ENCODE measurements at places on chromosomes 1 and 21.

GRCh38 chr1:28096210-28097099, 8.0 kb upstream of the EYA3 start:
- no peaks in the 10 kb centered on the region for H3K36me3 ChIP-seq
- peaks cover 8% of the 10 kb centered on the region for H3K4me1 ChIP-seq
- no peak overlapping the region for H3K4me3 ChIP-seq

DNA sequence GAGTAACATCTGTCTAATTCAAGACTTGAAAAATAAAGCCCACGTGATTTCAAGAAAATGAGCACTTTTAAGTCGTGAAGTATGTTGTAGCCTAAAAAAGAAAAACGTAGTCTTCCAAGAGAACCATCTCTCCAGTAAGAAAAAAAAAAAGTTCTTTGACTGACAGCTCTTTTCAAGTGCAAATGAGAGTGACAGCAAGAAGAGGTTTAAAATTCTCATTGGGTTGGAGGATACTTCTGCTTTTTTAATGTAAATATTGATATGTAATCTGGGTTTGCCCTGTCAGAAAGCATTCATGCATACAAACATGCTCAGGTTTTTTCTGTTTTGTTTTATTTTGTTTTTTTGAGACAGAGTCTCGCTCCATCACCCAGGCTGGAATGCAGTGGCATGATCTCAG, 32.3 kb upstream of the PRDM2 start:
- no peak overlapping the region for H3K4me3 ChIP-seq
- H3K36me3 ChIP-seq: no peaks in the 10 kb centered on the region
- H3K27me3 ChIP-seq: no peaks in the 10 kb centered on the region
- H3K27ac ChIP-seq: no peak overlapping the region

- no peaks in the 10 kb centered on the region for H3K4me1 ChIP-seq
- H3K4me3 ChIP-seq: no peak overlapping the region
- DNase-seq: no peak
- H3K27me3 ChIP-seq: no peaks in the 10 kb centered on the region
- no peak overlapping the region for H3K27ac ChIP-seq
Observed at GRCh38 chr1:92096317-92096716, 16.2 kb downstream of the BTBD8 start.

- no peak overlapping the region for H3K27ac ChIP-seq
- no peaks in the 10 kb centered on the region for H3K27me3 ChIP-seq
- H3K36me3 ChIP-seq: peaks cover 22% of the 10 kb centered on the region
- H3K4me1 ChIP-seq: peaks cover 3% of the 10 kb centered on the region
- no peak for DNase-seq
- no peak overlapping the region for H3K4me3 ChIP-seq
Observed at GRCh38 chr21:44082648-44083440, 24.4 kb upstream of the PWP2 start.

DNA sequence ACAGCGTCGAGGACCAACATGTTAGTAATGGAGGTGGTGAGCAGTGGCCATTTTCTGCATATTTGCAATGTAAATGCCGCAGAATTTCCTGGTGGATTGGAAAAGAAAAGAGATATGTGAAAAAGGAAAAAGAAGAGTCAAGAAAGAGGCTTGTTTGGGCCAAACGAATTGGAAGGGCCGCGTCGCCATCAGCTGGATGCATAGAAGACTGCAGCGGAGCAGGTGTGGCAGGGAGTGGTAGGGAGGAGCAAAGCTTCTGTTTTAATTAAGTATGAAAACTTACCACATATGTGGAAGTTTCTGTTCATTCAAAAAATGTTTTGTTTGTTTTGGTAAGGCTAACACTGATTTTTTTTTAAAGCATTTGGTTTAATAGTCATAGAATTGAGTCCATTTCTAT, 690.7 kb downstream of the NCAM2 start:
- H3K27me3 ChIP-seq: no peaks in the 10 kb centered on the region
- no peaks in the 10 kb centered on the region for H3K36me3 ChIP-seq
- no peaks in the 10 kb centered on the region for H3K4me1 ChIP-seq
- no peak overlapping the region for H3K27ac ChIP-seq
- peak; percentile 32 for DNase-seq

DNA sequence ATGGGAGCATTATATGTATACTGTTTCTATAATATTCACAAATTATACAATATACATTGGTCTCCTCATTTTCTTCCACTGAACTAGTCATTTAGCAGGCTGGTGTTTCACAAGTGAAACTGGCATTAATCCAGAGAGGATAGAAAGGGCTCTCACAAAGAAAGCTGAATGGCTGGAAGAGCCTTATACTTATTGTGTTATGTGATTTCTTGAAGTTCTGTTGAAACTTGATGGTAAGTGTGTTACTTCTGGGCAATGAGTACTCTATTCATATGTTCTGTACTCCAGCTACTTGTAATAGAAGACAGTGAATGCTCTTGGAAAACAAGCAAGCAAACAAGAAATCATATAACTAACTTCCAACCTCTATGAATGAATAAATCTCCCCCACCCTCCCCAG, 14.9 kb downstream of the STX12 start:
- H3K27ac ChIP-seq: no peak overlapping the region
- no peaks in the 10 kb centered on the region for H3K27me3 ChIP-seq
- no peak overlapping the region for H3K4me3 ChIP-seq
- no peaks in the 10 kb centered on the region for H3K4me1 ChIP-seq
- peaks cover under 1% of the 10 kb centered on the region for H3K36me3 ChIP-seq

GRCh38 chr1:208362011-208362410, 117.8 kb upstream of the PLXNA2 start:
- no peaks in the 10 kb centered on the region for H3K4me1 ChIP-seq
- H3K27me3 ChIP-seq: no peaks in the 10 kb centered on the region
- H3K4me3 ChIP-seq: no peak overlapping the region

DNA sequence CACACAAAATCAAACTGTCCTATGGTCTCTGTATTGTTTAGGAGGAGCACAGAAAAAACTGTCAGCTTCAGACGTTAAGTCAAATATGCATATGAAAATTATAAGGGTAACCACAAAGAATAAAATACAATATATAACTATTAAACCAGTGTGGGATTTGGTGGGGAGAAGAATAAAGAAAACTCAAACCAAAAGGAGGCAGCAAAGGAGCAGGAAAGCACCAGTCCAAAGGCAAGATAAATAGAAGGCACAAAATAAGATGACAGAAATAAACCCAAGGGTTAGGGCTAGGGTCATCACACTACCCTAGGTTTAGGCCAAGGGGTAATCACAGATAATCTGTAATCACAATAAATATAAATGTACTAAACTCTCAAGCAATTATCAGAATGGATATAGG, 32.8 kb downstream of the DLGAP3 start:
- no peaks in the 10 kb centered on the region for H3K36me3 ChIP-seq
- H3K27ac ChIP-seq: no peak overlapping the region
- H3K4me3 ChIP-seq: no peak overlapping the region
- DNase-seq: no peak

DNA sequence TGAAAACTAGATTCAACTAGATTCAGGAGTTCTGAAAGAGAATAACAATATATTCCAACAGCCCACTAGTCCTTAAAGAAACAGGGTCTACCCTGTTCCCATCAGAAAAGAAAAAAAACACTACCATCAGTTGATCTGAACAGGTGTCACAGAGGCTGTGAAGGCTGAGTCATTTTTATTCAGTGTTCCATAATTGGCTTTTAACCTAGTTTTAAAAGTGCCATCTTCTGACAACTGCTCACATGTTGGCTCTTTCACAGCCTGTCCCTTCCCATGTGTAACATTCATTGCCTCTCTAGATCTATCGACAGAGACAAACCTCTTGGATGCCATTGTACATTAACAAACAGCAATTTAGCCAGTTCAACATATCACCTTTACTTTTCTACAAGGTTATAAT, 243.7 kb downstream of the TBX15 start:
- no peaks in the 10 kb centered on the region for H3K4me1 ChIP-seq
- H3K27me3 ChIP-seq: no peaks in the 10 kb centered on the region
- H3K36me3 ChIP-seq: no peaks in the 10 kb centered on the region
- H3K4me3 ChIP-seq: no peak overlapping the region
- no peak for DNase-seq
- H3K27ac ChIP-seq: no peak overlapping the region

DNA sequence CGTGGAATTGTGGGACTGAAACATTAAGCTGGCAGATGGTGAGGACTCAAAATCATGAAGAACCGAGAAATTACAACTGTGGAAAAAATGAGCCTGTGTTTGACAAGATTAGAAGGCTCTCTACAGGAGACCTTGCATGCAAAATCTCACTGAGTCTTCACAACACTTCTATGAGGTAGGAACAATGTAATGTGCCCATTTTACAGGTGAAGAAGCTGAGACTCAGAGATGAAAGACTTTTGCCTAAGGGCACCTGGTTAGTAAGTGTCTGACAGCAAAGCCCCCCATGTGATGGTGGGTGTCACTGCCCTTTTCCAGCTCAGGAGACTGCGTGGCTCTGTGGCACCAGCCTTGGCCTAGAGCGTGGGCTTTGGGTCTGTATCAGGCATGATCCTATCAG, 21.0 kb downstream of the OPRD1 start:
- H3K27me3 ChIP-seq: no peaks in the 10 kb centered on the region
- no peak for DNase-seq
- H3K36me3 ChIP-seq: no peaks in the 10 kb centered on the region

GRCh38 chr1:155975375-155976061, 2.8 kb downstream of the ARHGEF2 start:
- H3K27me3 ChIP-seq: no peaks in the 10 kb centered on the region
- H3K4me1 ChIP-seq: peaks cover 28% of the 10 kb centered on the region
- H3K4me3 ChIP-seq: peak overlapping the region; percentile 67
- no peak for DNase-seq
- H3K36me3 ChIP-seq: peaks cover 1% of the 10 kb centered on the region

DNA sequence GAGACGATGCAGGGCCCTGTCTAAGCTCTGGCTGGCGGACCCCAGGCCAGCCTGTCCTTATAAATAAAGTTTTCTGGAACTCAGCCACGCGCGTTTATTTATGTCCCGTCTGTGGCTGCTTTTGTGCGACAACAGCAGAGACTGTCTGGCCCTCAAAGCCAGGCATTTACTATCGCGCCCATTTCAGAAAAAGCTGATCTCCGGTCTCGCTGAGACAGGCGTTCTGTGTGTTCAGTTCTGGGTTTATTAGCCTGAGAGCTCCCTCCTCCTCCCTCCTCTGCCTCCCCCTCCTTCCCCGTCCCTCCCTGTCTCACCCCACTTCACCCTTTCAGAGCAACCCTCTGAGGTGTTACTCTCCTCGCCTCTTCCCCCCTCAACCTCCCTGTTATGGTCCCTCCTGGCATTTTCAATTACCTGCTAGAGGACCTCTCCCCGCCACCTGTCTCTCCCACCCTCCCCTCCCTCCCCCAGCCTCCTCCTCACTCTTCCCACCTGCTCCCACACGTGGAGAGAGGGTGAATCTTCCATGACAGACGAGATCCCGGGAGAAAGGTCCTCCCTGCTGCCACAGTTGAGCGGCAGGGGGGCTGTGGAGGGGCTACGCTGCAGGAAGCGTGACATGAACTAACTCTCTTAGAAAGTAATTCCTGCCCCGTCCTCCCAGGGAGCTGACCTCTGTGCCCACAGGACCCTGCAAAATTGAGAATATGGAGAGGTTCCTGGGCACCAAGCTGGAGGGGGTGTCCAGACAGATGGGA, 59.9 kb downstream of the SPSB1 start:
- no peak overlapping the region for H3K4me3 ChIP-seq
- H3K27ac ChIP-seq: no peak overlapping the region
- no peak for DNase-seq

DNA sequence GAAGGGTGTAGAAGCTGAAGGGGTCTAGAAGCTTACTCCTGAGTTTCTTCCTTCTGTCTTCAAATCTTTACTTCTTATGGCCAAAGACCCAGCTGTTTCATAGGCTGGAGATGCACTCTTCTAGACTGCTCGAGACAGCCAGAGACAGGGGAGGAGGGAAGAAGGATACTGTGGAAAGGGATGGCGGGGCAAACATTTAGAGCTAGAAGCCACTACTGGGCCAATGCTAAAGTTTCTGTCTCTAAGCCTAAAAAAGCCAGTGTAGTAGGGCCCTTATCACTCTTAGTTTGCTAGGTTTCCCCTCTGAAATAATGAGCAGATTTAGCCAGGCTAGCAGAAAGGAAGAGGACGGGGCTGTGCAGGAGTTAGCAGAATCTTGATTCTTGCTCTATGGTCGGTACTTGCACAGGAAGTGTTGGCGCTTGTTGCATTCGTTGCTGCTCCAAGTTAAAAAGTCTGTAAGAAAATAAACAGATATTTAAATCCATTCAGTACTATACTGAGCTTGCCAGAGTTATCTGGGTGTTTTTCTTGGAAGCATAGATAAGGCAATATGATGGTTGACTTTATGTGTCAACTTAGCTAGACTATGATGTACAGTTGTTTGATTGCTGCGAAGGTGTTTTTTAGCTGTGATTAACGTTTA, 16.9 kb downstream of the REG4 start:
- H3K27ac ChIP-seq: no peak overlapping the region
- peak; percentile 38 for DNase-seq
- peaks cover 10% of the 10 kb centered on the region for H3K27me3 ChIP-seq

DNA sequence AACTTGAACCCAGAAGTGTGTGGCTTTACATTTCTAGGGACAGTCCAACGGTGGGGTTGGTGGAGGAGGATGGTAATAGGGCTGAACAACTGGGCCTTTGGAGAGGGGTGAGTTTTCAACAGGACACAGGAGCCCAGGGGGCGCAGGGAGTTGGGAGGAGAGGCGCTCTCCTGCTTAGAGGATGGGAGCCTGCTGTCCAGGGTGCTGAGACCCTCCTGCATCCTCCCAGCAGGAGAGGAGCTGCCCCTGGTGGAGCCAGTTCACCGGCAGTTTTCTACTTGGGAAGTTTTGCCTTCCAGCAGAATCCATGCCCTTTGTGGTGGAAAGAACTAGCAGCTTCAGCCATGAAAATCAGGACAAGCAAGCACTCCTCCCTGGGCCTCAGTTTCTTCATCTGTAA, 8.6 kb downstream of the KCNC4 start:
- peak; percentile 14 for DNase-seq
- no peaks in the 10 kb centered on the region for H3K36me3 ChIP-seq
- no peak overlapping the region for H3K4me3 ChIP-seq
- no peaks in the 10 kb centered on the region for H3K4me1 ChIP-seq

GRCh38 chr1:76190749-76191424, 116.3 kb downstream of the ST6GALNAC3 start:
- H3K27ac ChIP-seq: no peak overlapping the region
- no peaks in the 10 kb centered on the region for H3K36me3 ChIP-seq
- no peak overlapping the region for H3K4me3 ChIP-seq
- no peaks in the 10 kb centered on the region for H3K4me1 ChIP-seq

All from fibroblast of lung (primary cell).